ENCODE measurements at places on chromosomes 3 and 15.

DNA sequence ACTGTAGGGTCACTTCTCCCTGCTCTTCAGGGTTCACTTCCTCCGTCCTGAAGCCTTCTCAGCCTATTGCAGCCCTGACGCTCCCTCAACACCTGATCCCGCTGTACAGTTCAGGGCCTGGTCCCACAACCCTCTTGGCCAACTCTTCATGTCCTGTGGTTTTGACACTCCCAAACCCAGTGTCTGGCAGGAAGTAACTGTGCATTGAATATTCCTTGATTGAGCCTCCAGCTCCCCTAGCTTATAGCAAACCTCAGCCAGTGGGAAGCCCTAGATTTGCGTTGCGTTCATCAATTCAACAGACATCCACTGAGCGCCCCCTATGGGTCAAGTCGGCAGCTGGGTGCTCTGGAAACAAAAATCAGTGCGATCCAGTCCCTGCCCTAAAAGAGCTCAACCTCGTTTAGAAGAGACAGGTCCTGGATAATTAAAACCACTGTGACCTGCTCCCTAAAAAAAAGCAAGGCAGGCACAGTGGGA, 13.5 kb downstream of the UBAP1L start:
- no peak for DNase-seq

DNA sequence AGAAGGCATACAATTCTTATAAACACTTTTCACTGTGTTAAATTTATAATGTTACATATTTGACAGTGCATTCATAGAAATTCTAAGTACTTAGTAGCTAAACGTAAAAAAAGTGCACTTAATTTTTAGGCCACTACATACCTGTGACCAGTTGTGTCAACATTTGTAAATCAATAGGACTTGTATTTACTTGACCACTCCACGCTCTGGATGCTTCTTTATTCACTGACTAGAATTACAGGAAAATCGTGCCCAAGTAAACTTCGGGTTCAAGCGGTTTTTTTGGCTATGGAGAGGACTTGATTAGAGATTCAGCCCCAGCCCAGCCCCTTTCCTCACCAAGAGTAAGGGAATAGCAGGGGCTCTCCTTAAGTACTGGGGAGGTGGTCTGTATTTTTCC, 21.8 kb downstream of the WDR53 start:
- DNase-seq = no peak

GRCh38 chr3:114518206-114518808, 224.5 kb downstream of the TIGIT start:
- DNase-seq = no peak

- DNase-seq = no peak
Measured at GRCh38 chr3:28915741-28916500, 364.9 kb upstream of the RBMS3 start.

- no peak for DNase-seq
Measured at GRCh38 chr3:170258105-170258487, 35.9 kb downstream of the PRKCI start.

DNA sequence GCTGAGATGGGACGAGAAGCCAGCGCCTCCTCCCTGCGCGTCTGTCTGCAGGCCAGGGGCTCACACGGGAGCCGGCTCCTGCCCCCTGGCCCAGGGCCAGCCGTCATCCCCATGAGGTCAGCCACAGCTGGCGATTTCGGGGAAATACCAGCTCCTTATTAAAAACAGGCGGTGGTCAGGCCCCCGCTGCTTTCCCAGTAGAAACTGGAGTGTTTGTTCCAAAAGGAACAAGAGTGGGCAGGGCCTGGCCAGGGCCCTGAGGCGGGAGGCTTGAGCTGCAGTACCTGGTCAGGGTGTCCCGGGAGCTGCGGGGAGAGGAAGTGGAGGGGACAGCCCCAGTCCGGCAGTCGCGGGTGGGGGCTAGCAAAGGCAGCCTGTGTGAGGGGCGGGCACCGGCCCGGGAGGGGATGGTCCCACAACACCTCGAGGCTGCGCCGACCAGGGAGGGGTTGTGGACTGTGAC, 17.8 kb downstream of the MYL3 start:
- no peak for DNase-seq
